ENCODE measurements at places on chromosomes 4 and X.

GRCh38 chr4:53656421-53656981, 65.2 kb upstream of the LNX1 start:
- DNase-seq: no peak

GRCh38 chrX:17537723-17538243, 162.8 kb downstream of the NHS start:
- DNase-seq: no peak

GRCh38 chr4:34800953-34801352, 1443.4 kb downstream of the ARAP2 start:
- no peak for DNase-seq

- DNase-seq: no peak
Measured at GRCh38 chr4:167176723-167177367, 57.4 kb downstream of the SPOCK3 start.

DNA sequence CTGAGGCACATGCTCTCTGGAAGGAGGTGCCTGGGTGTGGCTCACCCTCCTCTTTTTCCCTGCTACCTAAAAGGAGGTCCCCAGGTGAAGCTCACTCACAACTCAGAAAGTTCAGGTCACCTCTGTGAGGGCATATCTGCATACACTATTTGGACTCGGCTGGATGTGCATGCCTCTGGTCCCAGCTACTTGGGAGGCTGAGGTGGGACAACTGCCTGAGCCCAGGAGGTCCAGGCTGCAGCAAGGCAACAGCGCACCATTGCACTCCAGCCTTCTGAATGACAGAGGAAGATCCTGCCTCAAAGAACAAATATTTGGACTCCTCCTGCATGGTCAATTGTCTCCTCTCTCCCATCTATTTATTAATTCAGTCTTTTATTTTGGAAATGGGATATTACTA, 46.4 kb downstream of the CPLX1 start:
- no peak for DNase-seq

DNA sequence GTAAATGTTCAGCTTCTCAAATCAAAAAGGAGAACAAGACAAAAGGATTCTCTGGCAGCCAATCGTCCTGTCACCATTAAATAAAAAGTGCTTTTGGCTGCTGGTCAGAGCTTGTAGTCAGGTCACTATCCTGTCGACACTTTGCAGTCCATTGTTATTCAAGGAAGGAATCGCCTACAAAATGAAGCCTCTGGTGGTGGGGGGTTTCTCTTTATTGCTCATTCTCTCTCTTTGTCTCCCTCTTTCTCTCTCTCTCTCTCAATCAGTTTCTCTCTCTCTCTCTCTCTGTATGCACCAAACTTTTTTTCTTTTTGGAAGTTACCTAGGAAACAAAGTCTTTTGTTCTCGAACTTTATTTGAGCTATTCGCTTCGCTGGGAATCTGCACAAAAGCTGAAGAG, 17.6 kb upstream of the SCML1 start:
- DNase-seq: no peak

- DNase-seq: no peak
Measured at GRCh38 chrX:100979881-100980607, 10.5 kb downstream of the ARL13A start.

GRCh38 chrX:80512924-80513323, 92.7 kb downstream of the TENT5D start:
- no peak for DNase-seq
